ENCODE measurements at places on chromosomes 4 and X. TPM values are rescaled to one million over a fixed set of nuclear protein-coding genes. Genes with fewer than 3 reads are reported as not detected.

DNA sequence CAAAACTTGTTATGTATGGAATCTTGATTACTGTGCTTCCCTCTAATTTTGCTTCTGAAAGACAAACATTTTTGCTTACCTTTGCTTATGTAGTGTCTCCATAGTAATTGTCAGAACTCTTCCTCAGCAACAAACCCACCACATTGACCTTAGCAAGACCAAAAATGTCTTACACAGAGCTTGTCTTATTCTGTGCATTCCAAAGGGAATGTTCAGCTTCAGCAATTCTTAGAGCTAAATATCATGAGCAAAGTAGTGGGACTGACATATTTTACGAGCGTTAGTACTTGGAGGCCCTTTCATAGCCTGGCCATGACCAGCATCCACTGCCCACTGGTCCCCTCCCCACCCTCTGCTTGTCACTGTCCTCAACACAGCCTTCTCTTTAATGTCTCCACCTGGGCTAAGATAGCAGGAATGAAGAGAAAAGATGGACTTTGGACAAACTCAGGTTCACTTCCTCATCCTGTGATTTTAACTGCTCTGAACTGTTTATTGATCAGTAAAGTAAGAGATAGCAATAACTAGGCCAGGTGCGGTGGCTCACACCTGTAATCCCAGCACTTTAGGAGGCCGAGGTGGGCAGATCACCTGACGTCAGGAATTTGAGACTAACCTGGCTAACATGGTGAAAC, 15.5 kb upstream of the SH3D19 start:
- peak; percentile 95 for DNase-seq

DNA sequence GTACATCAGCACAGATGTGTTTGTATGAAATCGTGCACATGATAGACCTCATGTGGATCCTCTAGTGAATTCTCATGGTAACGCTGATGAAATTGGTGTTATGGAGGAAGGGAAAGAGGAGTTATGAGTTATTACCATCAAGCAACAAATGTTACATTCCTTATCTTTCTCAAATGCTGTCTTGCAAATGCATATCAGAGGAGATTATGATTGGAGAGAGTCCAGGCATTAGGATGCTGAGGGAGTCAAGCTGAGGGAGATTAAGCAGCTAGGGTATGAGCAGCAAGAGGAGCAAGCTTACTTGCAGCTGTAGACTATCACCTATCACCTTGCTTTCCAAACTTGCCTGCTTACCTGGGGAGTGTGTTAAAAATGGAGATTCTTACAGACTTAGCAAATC, 36.8 kb upstream of the SFRP2 start:
- no peak for DNase-seq

DNA sequence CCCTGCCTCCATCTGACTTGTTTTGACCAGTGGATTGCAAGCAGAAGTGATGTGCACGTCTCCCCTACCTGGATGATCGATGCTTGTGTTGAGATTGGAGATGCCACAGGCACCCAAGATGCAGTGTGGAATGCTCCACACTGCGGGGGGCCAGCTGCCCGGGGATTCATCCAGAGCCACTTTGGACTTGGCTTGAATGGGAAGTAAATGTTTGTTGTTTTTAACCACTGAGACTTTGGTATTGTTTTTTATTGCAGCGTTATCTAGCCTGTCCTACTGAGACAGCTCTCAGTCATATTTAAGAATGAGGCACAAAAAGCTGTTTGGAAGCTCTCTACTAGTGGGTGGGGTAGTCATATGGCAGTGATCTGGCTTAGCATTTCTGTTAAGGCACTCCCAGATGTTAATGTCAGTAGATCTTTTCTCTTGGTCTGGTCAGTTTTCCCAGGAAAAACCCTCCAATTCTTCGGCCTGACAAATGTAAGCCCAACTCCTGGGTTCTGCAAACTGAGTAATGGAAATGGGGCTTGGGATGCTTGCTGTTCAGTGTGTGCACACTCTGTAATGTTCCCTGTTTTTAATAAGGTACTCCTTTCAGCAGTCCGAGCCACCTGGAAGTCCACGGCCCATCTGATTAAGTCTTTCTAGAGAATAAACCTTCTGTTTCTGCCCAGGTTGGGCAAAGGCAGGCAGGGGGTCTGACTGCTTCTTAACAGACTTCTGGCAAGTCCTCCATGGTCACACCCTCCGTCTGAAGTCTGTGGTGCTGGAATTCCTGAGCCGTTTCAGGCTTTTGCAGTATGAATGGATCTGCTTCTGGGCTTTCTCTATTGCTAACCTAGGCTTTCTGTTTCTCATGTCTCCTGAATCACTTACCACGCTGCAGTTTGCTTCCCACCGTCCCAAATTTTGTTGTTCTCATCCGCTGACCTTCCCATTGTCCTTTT, 74.8 kb downstream of the WWC2 start:
- no peak for DNase-seq

DNA sequence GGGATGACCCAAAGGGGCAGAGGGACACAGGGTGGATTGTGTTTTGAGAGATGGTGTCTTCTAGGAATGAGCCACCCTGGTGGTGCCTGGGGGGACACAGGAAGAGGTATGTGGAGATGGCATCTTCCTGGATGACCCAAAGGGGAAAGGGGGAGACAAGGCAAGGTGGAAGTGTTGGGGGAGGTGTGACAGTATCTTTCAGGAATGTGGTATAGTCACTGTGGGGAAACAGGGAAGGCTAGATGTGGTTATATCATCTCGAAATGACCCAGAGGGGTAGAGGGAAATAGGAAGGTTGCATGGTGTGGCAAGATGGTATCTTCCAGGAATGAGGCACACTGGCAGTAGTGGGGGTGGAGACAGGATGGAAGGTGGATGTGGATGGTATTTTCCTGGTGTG, 62.9 kb downstream of the MAOA start:
- DNase-seq: no peak

DNA sequence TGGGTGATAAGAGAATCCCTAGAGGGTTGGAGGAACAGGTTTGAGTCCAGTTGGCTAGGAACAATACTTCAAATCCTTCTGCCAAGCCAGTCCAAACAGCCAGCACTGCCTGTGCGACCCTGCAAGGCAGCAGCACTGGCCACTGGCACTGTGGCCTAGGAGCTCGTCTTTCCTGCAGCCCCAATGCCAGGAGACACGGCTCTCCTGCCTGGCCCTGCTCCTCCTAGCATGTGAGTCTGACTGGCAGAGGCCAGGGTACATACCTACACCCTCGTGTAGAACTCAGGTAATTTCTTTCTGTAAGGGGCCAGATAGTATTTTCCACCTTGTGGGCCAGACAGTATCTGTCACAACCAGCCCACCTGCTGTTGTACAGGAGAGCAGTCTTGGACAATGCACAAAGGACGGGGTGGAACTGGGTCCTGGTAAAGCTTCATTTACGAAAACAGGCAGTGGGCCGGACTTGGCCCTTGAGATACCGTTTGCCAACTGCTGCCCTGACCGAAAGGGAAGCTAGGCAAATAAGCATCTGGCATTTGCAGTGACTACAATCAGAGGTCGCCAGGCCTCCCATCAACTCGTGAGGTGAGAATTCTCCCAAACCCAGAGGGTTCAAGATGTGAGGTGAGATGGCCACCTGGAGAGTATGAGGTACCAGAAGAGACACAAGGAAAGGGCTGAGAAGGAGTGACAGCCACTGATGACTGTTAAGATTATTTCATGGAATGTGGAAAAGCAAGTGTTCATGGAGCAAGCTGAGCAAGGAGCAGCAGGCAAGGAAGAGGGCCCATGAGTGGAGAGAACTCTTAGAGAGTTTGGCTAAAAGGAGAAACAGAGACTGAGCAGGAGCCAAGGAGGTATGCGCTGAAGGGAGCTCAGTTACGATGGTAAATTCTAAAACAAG, 29.8 kb upstream of the IRAK1 start:
- no peak for DNase-seq

DNA sequence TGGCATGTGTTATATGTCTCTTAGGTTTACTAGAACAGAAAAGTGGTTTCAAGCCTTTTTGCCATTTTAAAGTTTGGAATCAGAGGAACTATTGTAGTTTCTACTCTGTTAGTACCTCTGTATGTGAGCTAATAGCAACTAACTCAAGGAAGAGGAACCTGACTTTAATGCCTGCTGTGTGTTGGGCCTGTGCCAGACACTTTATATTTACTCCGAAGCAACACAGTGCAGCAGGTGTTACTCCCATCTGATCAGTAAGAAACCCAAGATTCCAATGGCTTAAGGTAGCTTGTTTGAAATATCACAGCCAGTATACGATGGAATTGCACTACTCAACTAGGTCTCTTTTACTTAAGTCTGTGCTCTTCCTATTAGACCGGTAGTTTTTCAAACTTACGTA, 79.2 kb downstream of the USP9X start:
- DNase-seq: no peak

DNA sequence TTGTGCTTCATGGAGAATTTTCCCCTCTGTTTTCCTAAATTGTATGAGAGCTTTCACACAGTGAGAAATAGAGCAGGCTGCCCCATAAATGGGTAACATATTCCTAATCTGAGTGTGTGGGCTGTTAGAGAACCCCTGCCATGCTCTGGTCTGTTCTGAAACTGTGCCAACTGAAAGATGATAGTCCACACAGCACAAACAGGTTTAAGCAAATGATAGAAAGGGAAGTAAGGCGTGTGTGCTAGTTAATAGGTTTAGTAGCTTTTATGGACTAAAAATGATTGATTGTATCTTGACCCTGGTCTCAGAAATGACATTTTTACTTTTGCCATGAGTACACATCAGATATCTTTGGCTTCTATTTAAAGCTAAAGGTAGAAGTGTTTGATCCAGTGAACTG, 106.2 kb downstream of the PRRG1 start:
- no peak for DNase-seq

DNA sequence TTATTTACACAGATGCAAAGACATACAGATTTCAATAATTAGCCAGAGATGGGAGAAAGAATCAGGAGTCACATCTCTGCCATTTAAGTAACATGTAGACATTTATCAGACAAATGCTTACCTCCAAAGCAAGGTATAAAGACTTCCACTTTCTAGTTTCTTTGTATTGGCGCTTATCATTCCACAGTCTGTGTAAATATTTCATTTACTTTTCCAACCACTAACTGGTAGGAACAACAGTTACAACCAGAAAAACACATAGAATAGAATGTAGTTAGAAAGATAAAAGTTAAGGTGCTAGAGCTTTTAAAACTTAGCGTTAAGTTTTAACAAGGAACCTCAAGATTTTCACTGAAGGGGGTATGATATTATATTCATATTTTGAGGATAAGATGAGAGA, 40.9 kb upstream of the UGT2B4 start:
- no peak for DNase-seq

DNA sequence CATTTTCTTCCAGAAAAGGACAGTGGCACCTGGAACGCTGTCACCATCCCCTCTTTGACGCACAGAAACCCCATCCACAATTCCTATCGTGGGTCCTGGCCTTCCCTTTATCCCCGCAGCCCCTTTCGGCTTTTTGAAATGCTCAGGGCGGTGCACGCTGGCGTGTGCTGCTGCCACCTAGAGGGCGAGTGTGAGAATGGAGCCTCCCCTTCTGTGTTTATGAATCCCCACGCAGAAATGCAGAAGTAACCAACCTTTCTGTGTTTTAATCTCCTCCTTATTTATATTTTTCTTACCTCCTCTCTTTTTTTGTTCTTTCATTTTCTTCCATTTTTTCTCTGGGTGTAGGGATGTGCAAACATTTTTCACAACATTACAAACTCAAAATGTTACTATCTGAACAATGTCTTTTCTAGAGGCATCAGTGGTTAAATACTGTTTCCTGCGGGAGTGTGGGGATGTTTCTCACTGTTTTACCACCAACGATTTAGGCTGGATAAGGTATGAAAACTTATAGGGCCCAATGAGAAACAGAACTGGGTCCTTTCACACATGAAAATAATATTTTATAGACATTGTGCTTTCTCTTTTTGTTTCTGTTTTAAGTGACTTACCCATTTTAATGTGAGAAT, 50.0 kb downstream of the TMA16 start:
- peak; percentile 23 for DNase-seq

- no peak for DNase-seq
Measured at GRCh38 chr4:41125558-41126311, 88.6 kb downstream of the APBB2 start.

DNA sequence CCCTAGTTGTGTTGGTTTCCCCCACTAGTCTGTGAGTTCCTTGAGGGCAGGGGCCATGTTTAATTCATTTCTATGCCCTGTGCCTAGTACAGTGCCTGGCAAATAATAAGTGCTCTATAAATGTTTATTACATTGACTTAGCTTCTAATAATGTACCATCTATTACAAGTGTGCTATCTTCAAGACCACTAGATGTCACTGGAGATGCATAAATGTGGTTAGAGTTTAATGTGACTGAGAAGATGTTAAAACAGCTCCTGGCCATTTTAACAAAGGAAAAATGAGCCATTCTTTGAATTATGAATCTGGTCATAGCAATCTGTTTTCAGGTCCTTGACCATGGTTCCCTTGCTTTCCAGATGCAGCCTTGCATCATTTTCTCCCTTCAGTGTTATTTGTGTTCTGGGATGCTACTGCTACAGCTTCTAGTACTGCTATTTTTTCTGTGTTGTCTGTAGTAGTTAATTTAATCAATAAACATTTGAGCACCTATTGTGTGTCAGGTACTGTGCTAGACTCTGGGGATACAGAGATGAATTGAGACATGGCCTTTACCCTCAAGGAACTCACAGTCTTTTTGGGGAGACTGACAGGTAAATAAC, 43.2 kb downstream of the SLC9A6 start:
- peak; percentile 17 for DNase-seq

- no peak for DNase-seq
Measured at GRCh38 chr4:107564326-107564725, 155.7 kb downstream of the PAPSS1 start.

- DNase-seq: no peak
Measured at GRCh38 chrX:150770623-150771022, 77.4 kb downstream of the MTMR1 start.

- DNase-seq: no peak
Measured at GRCh38 chrX:55919367-55920221, 202.0 kb downstream of the RRAGB start.

GRCh38 chrX:48541140-48541814, 1.8 kb downstream of the TBC1D25 start:
- DNase-seq: no peak

DNA sequence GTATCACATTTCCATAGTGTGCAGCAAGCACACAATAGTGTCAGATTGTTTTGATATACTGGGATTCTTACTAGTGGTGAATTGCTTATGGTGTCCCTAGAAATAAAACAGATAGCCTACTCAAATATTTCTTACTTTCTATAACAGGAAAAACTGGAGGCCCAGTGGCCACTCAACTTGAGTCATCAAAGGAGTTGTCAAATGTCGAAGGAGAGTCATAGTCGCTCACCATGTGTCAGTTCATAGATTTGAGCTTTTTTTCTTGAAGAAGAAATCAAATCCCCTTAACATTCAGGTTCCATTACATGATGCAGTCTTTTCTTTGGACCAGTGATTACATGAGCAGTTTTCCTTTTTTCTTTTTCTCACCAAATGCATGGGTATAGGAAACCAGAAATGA, 1271.0 kb downstream of the RAPGEF2 start:
- no peak for DNase-seq

- no peak for DNase-seq
Measured at GRCh38 chr4:183556947-183557346, 52.1 kb downstream of the ING2 start.

PKD2 gene
- polyA plus RNA-seq: 31.2 TPM

CT45A10 gene
- polyA plus RNA-seq: not detected

GRID2 gene
- 0.57 TPM for polyA plus RNA-seq

HGFAC gene
- 1.3 TPM for polyA plus RNA-seq

LUZP4 gene
- polyA plus RNA-seq: not detected

MAEA gene
- polyA plus RNA-seq: 51.2 TPM

KIT gene
- 20.3 TPM for polyA plus RNA-seq

PRDM8 gene
- polyA plus RNA-seq: 3.0 TPM

RPS6KA6 gene
- 8.2 TPM for polyA plus RNA-seq

KIF4A gene
- 7.7 TPM for polyA plus RNA-seq

SRD5A3 gene
- polyA plus RNA-seq: 20.6 TPM

Data from large intestine (tissue), 12 donors.